ENCODE measurements at places on chromosomes 1 and 21.

DNA sequence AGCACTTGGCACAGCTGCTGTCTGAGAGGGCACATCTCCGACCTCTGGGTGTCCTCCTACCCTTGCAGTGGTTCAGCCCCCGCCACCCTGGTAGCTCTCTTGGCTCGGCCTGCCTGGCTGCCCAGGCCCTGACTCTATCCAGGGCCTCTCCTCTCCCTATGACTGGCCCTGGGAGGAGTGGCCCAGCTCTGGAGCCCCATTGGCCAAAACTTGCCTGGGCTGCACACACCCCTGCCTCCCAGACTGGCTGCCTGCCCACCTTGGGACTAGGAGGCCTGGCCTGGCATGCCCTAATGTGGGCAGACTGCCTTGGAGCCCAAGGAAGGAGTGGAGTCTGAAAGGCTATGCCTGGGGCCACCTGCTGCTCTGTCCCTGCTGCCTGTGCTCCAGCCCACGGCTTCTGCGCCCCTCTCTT is 33.6 kb downstream of the ACOT11 start:
- DNase-seq, result peak; percentile 80

DNA sequence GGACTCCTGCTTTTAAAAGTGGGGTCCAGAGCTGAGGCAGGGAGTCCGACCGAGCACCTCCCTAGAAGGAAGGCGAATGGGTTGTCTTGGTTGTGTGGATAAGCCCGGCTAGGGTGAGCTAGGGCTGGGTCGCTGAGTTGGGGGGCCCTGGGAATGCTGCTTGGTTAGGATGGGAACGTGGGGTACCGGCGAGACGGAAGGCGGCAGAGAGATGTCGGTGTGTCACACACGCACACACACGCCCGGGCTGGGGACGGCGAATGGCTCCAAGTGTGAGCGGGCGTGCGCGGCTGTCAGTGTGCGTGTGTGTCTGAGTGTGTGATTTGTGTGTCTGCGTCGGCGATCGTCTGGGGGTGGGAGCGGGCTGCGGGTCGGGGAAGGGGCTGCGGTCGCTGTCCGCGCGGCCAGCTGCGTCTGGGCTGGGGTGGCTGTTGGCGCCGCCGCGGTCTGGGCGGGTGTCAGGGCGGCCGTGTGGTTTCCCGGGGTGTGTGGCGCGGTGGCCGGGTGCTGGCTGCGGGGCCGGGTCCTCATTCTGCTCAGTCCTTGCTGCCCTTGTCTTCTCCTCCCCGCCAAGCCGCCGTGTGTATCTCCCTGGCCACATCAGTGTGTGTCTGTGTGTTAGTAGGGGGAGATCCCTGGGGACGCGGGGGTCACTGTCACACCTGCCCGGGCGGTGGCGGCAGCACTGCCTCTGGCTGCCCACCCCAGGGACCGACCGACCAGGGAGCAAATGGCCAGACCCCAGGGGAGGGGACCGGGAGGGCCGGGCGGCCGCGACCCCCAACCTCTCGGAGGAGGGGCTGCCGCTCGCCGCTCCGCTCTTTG is 1.1 kb downstream of the EFNA3 start:
- peak; percentile 64 for DNase-seq

- DNase-seq, result peak; percentile 34
These were observed 50.3 kb upstream of the USP1 start for GRCh38 chr1:62386351-62387121.

GRCh38 chr1:20164694-20165202 is 21.1 kb upstream of the UBXN10 start:
- no peak for DNase-seq

DNA sequence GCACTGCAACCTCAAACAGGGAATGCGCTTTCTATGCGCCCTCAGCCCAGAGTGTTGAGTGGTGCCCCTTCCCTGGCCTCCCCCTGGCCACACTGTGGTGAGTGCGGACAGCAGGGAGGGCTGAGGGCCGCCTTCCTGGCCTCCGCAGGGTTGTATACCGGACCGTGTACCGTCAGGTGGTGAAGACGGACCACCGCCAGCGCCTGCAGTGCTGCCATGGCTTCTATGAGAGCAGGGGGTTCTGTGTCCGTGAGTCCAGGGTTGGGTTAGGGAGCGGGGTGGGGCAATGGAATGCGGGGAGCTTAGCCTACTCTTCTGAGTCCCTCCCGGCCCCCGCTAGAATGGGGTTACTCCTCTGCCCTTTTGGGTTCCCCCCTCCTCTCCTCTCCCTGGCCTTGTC is 11.7 kb downstream of the PEAR1 start:
- no peak for DNase-seq

- DNase-seq, result peak; percentile 58
These were observed 79.5 kb upstream of the SLC45A1 start for GRCh38 chr1:8238141-8239038.

- no peak for DNase-seq
These were observed 209.8 kb upstream of the KIAA0040 start for GRCh38 chr1:175402336-175402735.

DNA sequence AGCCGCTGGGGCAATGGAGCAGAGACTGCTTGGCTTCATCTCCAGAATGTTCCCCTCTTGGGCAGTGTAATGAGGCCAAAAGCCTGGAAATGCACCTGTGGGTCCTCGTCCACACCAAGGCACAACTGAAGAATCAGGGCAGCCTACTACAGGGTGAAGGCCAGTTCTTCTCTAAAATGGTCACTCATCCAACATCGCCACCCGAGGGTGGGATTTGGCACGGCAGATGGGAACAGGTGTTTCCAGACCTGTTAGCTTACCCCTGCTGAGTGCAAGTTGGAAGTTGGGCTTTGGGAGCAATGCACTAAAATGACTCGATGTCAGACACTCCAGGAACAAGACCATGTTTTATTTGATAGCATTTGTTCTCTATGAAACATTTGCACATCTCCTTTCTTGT is 543.7 kb downstream of the NPHP4 start:
- peak; percentile 31 for DNase-seq

GRCh38 chr1:34312359-34312758 is 135.7 kb downstream of the C1orf94 start:
- no peak for DNase-seq

- DNase-seq, result peak; percentile 71
These were observed 27.7 kb downstream of the KNCN start for GRCh38 chr1:46523496-46524353.

GRCh38 chr1:225486856-225487255 is 59.0 kb upstream of the LBR start:
- DNase-seq, result no peak

- DNase-seq, result no peak
These were observed 11.8 kb upstream of the BMP8B start for GRCh38 chr1:39800471-39800835.

- no peak for DNase-seq
These were observed 48.2 kb downstream of the SYT6 start for GRCh38 chr1:114105421-114105979.

DNA sequence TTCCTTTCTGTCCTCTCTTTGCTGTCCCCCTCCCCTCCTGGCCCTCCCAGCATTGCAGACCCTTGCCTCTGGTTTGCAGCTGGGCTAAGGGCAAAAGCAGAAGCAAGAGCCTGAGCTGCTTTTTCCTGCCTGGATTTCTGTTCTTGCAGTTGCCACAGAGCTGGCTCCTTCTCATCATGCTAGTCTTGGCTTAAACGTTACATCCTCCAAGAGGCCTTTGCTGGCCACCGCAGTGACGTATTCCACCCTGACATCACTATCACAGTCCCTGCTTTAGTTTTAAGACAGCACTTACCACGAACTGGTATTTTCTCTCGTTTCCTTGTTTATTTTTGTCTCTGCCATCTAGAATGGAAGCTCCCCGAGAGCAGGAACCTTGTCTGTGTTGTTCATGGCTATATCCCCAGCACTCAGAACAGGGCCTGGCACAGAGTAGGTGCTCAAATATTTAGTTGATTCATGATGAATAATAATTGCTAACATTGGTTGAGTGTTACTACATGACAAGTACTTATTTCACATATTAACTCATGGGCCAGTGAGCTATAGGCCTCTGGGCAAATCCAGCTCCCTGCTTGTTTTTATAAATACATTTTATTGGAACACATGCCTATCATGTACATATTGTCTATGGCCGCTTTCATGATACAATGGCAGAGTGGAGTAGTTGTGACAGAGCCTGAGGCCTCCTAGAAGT is 13.2 kb upstream of the CSF1 start:
- no peak for DNase-seq

DNA sequence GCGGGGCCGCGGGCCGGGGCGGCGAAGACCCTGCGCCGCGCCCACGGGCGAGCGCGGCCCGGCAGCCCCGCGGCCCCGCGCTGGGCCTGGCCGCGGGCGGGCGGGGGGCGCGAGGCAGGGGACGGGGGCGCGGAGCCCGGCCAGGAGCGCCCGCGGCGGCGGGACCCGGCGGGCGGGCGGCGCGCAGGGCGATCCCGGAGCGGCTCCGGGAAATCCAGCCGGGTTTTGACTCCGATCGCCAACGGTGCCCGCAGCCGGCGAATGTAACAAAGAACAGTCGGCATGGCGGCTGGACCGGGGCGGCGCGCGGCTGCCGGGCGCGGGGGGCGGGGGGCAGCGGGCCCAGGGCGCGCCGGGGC is 334 bp downstream of the PRDM15 start:
- DNase-seq, result peak; percentile 95

DNA sequence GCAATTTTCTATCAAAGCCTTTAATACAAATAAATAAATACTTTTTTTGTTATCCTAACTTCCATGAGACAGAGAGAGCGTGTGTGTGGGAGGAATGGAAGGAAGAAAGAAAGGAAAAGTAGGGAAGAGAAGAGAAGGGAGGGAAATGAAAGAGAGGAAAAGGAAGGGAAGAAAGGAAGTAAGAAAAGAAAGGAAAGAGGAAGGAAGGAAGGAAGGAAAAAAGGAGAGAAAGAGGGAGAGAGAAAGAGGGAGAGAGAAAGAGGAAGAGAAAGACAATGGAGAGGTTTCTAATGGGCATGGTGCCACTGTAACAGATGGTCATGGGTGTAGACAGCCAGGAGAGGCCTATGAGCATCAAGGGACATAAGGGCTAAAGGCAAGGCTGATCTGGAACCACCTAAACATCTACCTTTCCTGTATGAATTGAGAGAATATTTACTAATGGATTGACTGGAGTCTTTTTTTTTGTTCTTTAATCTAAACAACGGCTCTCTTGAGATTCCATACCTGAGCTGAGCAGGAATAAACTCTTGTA is 234.9 kb downstream of the PTPRC start:
- DNase-seq, result peak; percentile 84

DNA sequence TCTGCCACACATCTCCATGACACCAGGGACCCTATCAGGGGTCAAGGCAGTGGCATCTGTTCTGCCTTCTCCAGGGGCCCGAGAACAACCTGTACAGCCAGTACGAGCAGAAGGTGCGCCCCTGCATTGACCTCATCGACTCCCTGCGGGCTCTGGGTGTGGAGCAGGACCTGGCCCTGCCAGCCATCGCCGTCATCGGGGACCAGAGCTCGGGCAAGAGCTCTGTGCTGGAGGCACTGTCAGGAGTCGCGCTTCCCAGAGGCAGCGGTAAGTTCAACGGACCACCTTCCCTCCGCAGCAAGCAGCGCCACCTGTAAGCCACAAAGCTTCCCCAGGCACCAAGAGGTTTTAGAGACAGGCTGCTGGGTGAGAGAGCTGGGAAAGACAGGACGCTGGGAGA is 15.9 kb downstream of the MX2 start:
- no peak for DNase-seq

GRCh38 chr1:1116701-1117468 is 996 bp upstream of the C1orf159 start:
- DNase-seq, result peak; percentile 31

GRCh38 chr21:32329331-32329730 is 30.7 kb downstream of the MRAP start:
- DNase-seq, result no peak

DNA sequence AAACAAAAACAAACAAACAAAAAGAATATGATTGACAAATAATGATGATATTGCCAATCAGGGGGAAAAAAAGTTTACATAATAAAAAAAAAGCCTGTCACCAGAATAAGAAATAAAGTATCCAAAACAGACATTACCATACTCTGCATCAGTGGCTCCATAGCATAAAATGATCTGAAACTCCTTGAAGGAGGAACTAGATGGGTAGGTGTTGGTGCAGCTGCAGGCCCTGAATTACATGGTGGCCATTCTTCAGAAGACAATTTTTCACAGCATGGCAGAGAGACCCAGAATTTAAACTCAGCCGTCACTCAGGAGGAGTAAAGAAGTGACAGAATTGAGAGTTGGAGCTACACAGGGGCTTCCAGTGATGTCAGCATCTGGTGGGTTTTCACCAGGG is 60.2 kb downstream of the GLUL start:
- no peak for DNase-seq

GRCh38 chr1:52920791-52921291 is 699 bp downstream of the ECHDC2 start:
- DNase-seq, result peak; percentile 35

DNA sequence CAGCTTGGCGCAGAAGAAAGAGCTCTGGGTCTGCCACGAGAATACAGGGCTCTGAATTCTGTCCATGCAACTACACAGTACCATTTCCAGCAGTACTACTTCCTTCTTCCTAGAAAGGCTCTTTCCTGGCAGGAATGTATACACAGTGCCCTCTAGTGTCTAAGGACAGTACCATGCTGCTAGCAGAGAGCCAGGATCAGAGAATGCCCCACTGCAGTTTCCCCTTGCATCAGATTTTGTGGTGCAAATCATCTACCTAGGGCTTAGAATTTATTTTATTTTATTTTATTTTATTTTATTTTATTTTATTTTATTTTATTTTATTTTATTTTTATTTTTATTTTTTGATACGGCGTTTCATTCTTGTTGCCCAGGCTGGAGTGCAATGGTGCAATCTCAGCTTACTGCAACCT is 50.8 kb downstream of the PAX7 start:
- peak; percentile 47 for DNase-seq

GRCh38 chr1:170978371-170978910 is 43.1 kb downstream of the MROH9 start:
- no peak for DNase-seq

- no peak for DNase-seq
These were observed 158.3 kb downstream of the NPHP4 start for GRCh38 chr1:5833911-5834310.

GRCh38 chr1:161781995-161782394 is 15.9 kb downstream of the ATF6 start:
- DNase-seq, result no peak

GRCh38 chr1:245380790-245381535 is 226.2 kb downstream of the KIF26B start:
- peak; percentile 14 for DNase-seq
